HT-29 (cell line): ENCODE measurements at places on chromosomes 11 and 22. TPM values are rescaled to one million over a fixed set of nuclear protein-coding genes. Genes with fewer than 3 reads are reported as not detected.

GRCh38 chr22:39117585-39118191 lies 20.6 kb downstream of the APOBEC3H start:
- peak; percentile 50 for DNase-seq

- no peak for DNase-seq
Measured at GRCh38 chr22:39132871-39133524, 19.5 kb downstream of the CBX7 start.

DNA sequence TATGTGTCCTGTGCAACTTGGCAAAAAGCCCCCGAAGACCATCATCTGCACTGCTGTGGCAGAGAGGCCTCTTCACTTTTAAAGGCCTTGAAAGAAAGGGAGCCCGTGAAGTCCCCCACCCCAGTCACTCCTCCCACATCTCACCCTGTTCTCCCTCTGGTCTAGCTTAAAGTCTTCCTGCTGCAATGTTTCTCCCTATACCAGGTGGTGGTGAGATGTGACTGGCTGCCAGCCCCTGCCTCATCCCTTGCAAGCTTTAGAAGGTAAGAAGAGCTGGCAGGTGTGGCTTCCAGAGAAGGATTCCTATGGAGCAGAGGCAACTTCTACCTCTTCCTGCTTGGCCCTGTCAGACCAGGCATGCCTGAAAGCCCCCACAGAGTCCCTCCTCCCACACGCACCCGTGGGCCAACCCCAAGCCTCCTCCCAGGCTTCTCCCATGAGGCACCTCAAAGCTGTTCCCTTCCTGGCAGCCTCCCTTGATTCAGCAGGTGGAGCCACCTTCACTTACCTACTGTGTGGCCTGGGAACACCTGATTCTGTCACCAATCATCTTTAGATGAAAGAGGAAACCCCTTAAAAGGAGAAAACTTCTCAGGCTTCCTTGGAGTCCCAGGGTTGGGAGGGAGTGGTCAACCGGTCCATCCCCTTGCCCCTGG lies 4.0 kb upstream of the TRIM29 start:
- peak; percentile 43 for DNase-seq

- DNase-seq: no peak
Measured at GRCh38 chr11:123773026-123773425, 18.7 kb upstream of the OR6X1 start.

GRCh38 chr11:129189646-129190045 lies 2.5 kb downstream of the ARHGAP32 start:
- DNase-seq: peak; percentile 79

DNA sequence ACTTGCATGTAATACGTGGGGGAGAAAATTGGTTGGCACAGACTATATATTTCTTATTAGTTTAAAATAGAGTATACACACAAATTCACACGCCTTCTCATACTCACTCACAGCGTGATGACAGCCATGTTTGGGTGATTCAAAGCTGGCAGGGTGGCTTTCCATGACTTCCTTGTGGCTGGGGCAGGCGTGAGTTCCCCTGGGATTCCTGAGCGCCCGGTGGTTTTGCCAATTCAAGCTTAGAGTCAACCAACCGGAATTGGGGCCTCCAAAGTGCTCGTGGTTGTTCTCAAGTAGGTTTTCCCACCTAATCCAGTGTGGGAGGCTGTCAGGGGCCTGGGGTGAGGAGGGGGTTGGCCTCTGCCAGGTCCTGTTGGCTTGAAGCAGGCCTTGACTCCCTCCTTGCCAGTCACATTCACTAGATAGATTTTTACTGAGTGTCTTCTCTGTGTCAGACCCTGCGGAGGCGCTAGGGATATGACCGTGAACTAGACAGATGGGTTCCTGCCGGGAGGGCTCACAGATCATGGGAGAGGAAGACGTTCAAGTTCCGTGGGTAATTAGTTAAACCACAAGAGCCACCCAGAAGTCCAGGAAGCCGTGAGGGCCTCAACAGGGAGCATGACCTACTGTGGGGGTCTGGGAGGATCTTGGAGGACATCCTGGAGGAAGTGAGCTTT lies 11.5 kb downstream of the PKNOX2 start:
- no peak for DNase-seq

- DNase-seq: no peak
Measured at GRCh38 chr11:115522302-115522701, 18.1 kb upstream of the CADM1 start.

DNA sequence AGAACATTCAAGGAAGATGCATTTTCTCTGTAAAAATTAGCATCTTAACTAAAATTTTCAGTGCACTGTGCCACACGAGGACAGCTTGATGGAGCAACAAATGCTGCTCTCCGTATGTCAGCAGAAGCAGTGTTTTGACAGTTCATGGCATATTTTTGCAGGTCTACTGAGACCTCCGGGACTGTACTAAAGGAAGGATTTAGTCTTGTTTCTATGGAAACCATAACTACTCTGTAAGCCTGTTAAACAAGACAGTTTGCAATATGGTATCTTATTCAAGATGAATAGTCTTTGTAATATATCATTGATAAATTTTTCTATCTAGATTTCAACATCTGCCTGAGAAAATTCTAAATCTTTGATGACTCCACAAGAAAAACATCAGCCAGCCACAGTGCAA lies 184.0 kb upstream of the GUCY1A2 start:
- no peak for DNase-seq

GRCh38 chr22:19287889-19288288 lies 3.6 kb downstream of the CLTCL1 start:
- no peak for DNase-seq

GRCh38 chr11:119218141-119218878 lies 12.2 kb downstream of the CBL start:
- no peak for DNase-seq

DNA sequence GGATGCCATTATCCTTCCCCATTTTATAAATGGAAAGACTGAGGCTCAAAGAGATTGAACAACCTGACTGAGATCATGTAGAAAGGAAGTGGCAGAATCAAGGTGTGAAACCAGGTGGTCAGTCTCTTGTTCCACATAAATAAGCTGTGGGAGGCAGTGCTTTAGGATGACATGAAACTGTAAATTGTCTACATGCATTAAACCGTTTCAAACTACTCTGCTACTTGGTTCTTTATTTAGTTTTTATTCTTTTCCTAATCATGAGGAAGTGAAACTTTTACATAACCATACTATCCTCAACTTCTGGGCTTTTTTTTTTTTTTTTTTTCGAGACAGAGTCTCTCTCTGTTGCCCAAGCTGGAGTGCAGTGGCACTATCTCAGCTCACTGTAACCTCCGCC lies 34.9 kb downstream of the CADM1 start:
- DNase-seq: no peak

The RAB39A gene
- total RNA-seq: not detected in 2 replicates

The RIMBP3C gene
- total RNA-seq: 0.03 TPM in 1 of 2 replicates, not detected in the other

The BBOX1 gene
- total RNA-seq: not detected in 2 replicates

The MMP11 gene
- 0.18 and 0.89 TPM in 2 replicates for total RNA-seq

The KRTAP5-4 gene
- not detected in 2 replicates for total RNA-seq
